Upper lobe of left lung (tissue), 6 donors: ENCODE measurements at places on chromosomes 1 and 21. TPM values are rescaled to one million over a fixed set of nuclear protein-coding genes. Genes with fewer than 3 reads are reported as not detected.

GRCh38 chr1:164977561-164977960, 379.0 kb downstream of the LMX1A start:
- no peak overlapping the region for H3K27ac ChIP-seq
- no peak overlapping the region for H3K4me3 ChIP-seq
- H3K4me1 ChIP-seq = no peaks in the 10 kb centered on the region
- no peaks in the 10 kb centered on the region for H3K36me3 ChIP-seq
- no peaks in the 10 kb centered on the region for H3K27me3 ChIP-seq

- H3K4me3 ChIP-seq = no peak overlapping the region
- DNase-seq = no peak
- no peaks in the 10 kb centered on the region for H3K4me1 ChIP-seq
- H3K36me3 ChIP-seq = no peaks in the 10 kb centered on the region
Measured at GRCh38 chr1:34359411-34359810, 182.7 kb downstream of the C1orf94 start.

DNA sequence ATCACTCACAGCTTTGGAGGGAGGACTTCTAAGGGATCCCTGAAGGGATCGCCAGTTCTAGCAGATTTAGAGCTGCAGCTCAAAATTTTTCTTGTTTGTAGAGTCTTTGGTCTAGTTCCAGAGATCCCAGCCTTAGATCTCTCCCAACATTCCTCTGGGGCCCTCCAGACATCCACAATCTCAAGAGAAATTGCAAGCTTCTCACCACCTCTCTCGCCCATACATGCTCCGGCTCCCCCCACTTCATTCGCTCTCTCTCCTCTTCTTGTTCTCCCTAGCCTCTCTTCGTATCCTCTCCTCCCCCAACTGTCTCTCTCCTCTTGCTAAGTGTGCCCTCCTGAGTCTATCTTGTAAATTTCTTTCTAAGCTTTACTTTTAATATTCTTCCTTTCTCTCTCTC, 15.1 kb upstream of the TUT4 start:
- no peaks in the 10 kb centered on the region for H3K36me3 ChIP-seq
- no peak overlapping the region for H3K27ac ChIP-seq

DNA sequence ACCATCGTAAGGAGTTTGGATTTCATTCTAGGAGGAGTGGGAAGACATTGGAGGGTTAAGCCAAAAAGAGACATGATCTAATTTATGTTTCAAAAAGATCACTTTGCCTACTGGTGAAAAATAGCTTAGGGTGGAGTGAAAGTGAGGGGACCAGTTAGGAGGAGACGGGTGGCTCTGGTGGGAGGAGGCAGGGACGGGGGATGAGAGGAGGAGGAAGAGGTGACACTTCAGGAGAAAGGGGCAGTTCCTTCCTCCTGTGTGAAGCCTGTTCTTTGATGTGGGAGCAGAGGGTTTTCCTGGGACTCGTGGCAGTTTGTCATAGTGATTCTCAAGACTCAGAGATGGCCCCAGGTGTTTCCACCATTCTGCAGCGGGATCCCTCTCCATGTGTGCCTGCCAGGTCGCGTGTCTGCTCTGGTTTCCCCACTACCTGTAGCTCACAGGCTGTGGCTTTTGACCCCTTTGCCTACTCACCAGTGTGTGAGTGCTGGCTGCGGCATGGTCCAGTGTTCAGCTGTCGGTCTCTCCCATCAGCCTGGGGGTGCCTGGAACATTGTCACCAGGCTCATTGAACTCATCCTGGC, 102.4 kb downstream of the CNIH3 start:
- H3K4me3 ChIP-seq = no peak overlapping the region
- DNase-seq = no peak
- H3K4me1 ChIP-seq = no peaks in the 10 kb centered on the region

The SLC25A34 gene
- total RNA-seq = 1.8 TPM

The RORC gene
- total RNA-seq = 46.2 TPM

- H3K4me3 ChIP-seq = no peak overlapping the region
- no peaks in the 10 kb centered on the region for H3K27me3 ChIP-seq
- H3K4me1 ChIP-seq = no peaks in the 10 kb centered on the region
- DNase-seq = no peak
- H3K36me3 ChIP-seq = no peaks in the 10 kb centered on the region
Measured at GRCh38 chr1:186960861-186961260, 132.1 kb downstream of the PLA2G4A start.

DNA sequence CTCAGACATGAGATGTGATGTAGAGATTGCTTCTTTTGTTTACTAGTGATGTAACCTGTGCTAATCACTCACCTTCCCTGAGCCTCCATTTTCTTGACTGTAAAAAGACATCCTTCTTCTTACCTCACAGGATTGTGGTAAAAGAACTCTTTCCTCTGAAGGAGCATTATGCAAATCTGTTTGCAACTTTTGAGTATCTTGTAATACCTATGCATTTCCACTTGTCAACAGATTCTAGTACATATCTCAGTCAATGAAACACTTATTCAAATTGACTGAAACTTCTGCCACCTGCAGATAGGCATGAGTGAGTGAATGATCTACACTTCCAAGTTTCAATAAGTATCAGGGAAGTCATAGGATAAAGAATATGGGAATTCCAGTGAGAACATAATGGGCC, 174.7 kb downstream of the HHIPL2 start:
- no peaks in the 10 kb centered on the region for H3K4me1 ChIP-seq
- no peak overlapping the region for H3K4me3 ChIP-seq
- H3K36me3 ChIP-seq = no peaks in the 10 kb centered on the region
- no peaks in the 10 kb centered on the region for H3K27me3 ChIP-seq
- DNase-seq = no peak
- no peak overlapping the region for H3K27ac ChIP-seq

- DNase-seq = no peak
- no peaks in the 10 kb centered on the region for H3K4me1 ChIP-seq
- no peak overlapping the region for H3K27ac ChIP-seq
- no peaks in the 10 kb centered on the region for H3K27me3 ChIP-seq
- peaks cover 48% of the 10 kb centered on the region for H3K36me3 ChIP-seq
Measured at GRCh38 chr1:77562596-77563150, 119.8 kb downstream of the ZZZ3 start.

- H3K36me3 ChIP-seq = peaks cover 22% of the 10 kb centered on the region
- no peak overlapping the region for H3K27ac ChIP-seq
Measured at GRCh38 chr1:9758559-9759121, 65.1 kb downstream of the CLSTN1 start.

The PRKACB gene
- total RNA-seq = 14.7 TPM

DNA sequence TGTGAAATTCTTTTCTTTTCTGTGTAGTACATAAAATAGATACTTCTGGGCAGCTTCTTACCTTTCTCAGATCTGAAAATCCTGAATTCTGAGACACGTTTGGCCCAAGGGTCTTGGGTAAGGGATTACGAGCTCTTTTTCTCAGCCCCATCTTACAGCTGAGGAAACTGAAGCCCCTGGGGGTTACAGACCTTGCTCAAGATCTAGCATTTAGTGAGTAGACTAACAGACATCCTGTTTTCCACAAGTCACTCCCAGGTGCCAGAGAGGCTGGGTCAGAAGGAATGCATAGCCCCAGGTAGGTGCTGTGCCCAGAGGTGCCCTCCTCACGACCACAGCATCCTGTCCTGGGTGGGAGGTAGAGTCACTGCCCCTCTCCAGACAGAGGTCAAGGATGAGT, 13.2 kb upstream of the CREG1 start:
- H3K27ac ChIP-seq = no peak overlapping the region
- no peaks in the 10 kb centered on the region for H3K27me3 ChIP-seq
- peaks cover 5% of the 10 kb centered on the region for H3K4me1 ChIP-seq
- no peak overlapping the region for H3K4me3 ChIP-seq
- DNase-seq = no peak

GRCh38 chr1:58652651-58653184, 47.1 kb downstream of the MYSM1 start:
- H3K4me1 ChIP-seq = no peaks in the 10 kb centered on the region
- H3K27ac ChIP-seq = no peak overlapping the region
- H3K27me3 ChIP-seq = no peaks in the 10 kb centered on the region
- no peak overlapping the region for H3K4me3 ChIP-seq
- peak; percentile 55 for DNase-seq
- H3K36me3 ChIP-seq = peaks cover 16% of the 10 kb centered on the region

DNA sequence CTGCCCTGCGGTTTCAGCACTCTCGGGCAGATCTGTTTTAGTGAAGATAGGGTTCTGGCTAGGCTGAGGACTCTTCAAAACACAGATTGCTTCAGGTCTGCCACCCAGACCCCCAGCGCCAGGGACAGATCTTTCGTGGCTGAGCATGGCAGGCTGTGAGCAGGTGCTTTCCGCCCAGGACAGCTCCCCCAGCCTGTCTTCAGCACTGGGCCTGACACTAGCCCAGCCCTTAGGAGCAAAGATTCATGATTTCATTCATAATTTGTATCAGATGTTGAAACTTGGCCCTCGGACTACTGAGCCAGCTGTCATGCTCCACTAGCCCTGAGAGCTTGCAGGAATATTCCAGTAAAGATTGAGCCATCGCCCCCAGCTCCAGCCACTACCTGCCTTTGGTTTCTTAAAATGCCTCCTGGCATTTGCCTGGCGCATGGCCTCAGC, 5.9 kb downstream of the ADPRS start:
- peaks cover 55% of the 10 kb centered on the region for H3K36me3 ChIP-seq
- H3K27me3 ChIP-seq = no peaks in the 10 kb centered on the region
- DNase-seq = no peak
- H3K27ac ChIP-seq = no peak overlapping the region

The SERTAD4 gene
- 11.5 TPM for total RNA-seq

DNA sequence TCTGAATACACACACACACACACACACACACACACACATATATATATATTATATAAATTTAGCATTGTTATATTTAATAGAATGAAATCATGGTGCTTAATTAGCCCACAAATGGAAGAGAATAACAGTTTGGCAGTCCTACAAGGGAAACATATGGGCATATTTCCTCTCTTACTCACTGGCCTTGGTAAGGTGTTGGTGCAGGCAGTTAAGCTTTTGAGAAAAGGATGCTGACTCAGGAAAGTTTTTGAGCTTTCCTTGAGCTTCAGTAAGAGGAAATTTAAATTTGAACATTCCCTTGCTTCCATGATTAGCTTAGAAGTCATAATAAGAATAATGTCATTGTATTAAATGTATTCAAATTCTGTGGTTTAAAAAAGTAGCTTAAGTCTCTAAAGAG, 37.0 kb upstream of the B3GALT5 start:
- no peaks in the 10 kb centered on the region for H3K27me3 ChIP-seq
- H3K4me3 ChIP-seq = no peak overlapping the region
- no peak for DNase-seq
- H3K4me1 ChIP-seq = no peaks in the 10 kb centered on the region

- H3K27ac ChIP-seq = no peak overlapping the region
- no peaks in the 10 kb centered on the region for H3K4me1 ChIP-seq
- DNase-seq = no peak
- no peaks in the 10 kb centered on the region for H3K36me3 ChIP-seq
- no peak overlapping the region for H3K4me3 ChIP-seq
- no peaks in the 10 kb centered on the region for H3K27me3 ChIP-seq
Measured at GRCh38 chr1:193278968-193279367, 92.6 kb upstream of the B3GALT2 start.

The WNT4 gene
- total RNA-seq = 2.3 TPM

The NRDC gene
- total RNA-seq = 110 TPM

GRCh38 chr1:65971547-65971946, 178.9 kb downstream of the PDE4B start:
- no peaks in the 10 kb centered on the region for H3K27me3 ChIP-seq
- DNase-seq = no peak
- H3K4me1 ChIP-seq = no peaks in the 10 kb centered on the region

- no peaks in the 10 kb centered on the region for H3K27me3 ChIP-seq
- DNase-seq = no peak
- H3K4me3 ChIP-seq = no peak overlapping the region
- no peak overlapping the region for H3K27ac ChIP-seq
Measured at GRCh38 chr1:160541622-160542302, 18.7 kb upstream of the SLAMF6 start.

The NBPF10 gene
- 2.9 TPM for total RNA-seq

The TGFBR3 gene
- total RNA-seq = 54.9 TPM

- H3K27me3 ChIP-seq = no peaks in the 10 kb centered on the region
- H3K4me3 ChIP-seq = no peak overlapping the region
- DNase-seq = no peak
- H3K27ac ChIP-seq = no peak overlapping the region
- H3K36me3 ChIP-seq = no peaks in the 10 kb centered on the region
Measured at GRCh38 chr1:60065199-60065598, 8.4 kb downstream of the C1orf87 start.

The CRABP2 gene
- 8.1 TPM for total RNA-seq

The C1orf141 gene
- 0.88 TPM for total RNA-seq

- no peak overlapping the region for H3K4me3 ChIP-seq
- no peak for DNase-seq
- H3K4me1 ChIP-seq = no peaks in the 10 kb centered on the region
- H3K27ac ChIP-seq = no peak overlapping the region
- H3K27me3 ChIP-seq = no peaks in the 10 kb centered on the region
Measured at GRCh38 chr1:101476541-101476940, 239.7 kb downstream of the S1PR1 start.

DNA sequence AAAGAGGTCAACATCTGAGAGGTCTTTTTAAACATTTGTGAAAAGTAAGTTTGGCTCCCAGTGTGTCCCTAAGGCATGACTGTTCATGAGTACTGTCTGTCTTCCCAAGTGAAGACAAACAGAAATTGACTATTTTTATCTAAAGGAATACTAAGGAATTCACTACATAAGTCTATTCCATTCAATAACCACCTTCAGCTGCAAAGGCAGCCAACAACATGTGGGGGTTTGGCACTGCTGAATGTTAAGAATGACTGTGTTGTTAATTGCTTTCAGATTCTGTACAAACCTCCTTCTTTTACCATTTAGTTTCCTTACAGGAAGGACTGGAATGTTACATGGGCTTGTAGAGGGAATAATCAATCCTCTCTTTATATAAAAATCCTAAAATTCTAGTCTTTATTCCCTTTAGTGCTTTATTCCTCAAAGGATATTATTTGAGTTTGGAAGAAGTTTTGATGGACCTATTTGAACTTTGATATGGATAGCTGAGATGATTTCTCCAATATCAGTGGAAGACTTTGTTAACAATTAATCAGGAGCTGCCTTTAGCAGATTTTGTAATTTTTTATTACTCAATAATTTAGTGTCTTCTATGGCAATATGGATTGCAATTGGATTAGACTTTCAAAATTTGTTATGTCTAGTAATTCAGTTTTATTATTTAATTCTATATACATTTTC, 201.7 kb upstream of the CHRM3 start:
- no peaks in the 10 kb centered on the region for H3K4me1 ChIP-seq
- H3K4me3 ChIP-seq = no peak overlapping the region
- no peaks in the 10 kb centered on the region for H3K36me3 ChIP-seq
- DNase-seq = no peak

The OR2L5 gene
- total RNA-seq = not detected

- H3K27me3 ChIP-seq = no peaks in the 10 kb centered on the region
- no peak overlapping the region for H3K4me3 ChIP-seq
- no peaks in the 10 kb centered on the region for H3K36me3 ChIP-seq
- no peaks in the 10 kb centered on the region for H3K4me1 ChIP-seq
- DNase-seq = peak; percentile 40
Measured at GRCh38 chr21:42626171-42626570, 27.2 kb upstream of the PDE9A start.

The NHLH1 gene
- total RNA-seq = not detected

The LAMB3 gene
- total RNA-seq = 138 TPM

The GBP3 gene
- total RNA-seq = 25.1 TPM

The LAPTM5 gene
- 275 TPM for total RNA-seq

The CYP4A22 gene
- 1.8 TPM for total RNA-seq

GRCh38 chr1:213327017-213327667, 276.1 kb downstream of the RPS6KC1 start:
- no peak overlapping the region for H3K27ac ChIP-seq
- H3K27me3 ChIP-seq = no peaks in the 10 kb centered on the region
- DNase-seq = peak; percentile 55
- no peaks in the 10 kb centered on the region for H3K36me3 ChIP-seq
- peaks cover 4% of the 10 kb centered on the region for H3K4me1 ChIP-seq
